Stimulated activated memory B cell treated with anti-CD40 and anti-IgM and Interleukin-4, amounts not matched to agents 10 μg/mL and 1 μg/mL and 100 μg/mL, for 72 hours (primary cell): ENCODE measurements at places on chromosomes 16 and 17.
A peak's percentile ranks its signal among the peaks of the same experiment; 100 is the strongest.

DNA sequence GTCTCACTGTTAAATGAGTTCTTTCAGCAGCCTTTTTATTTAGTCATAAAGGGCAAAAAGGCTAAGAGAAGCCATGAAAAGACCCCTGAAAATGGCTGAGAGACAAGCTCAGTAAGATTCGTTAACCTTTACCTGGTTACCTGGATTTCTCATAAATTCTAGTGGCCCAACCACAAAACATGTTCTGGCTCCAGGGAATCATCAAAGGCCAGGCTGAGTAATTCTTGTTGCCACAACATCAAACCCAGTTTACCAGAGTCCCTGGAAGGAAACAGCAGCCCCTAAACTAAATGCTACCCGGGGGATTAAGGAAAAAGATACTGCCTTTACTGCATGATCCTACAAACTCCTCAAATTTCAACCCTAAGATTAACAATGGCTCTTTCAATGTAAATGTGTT lies 15.8 kb downstream of the CYTH1 start:
- ATAC-seq, result no peak

DNA sequence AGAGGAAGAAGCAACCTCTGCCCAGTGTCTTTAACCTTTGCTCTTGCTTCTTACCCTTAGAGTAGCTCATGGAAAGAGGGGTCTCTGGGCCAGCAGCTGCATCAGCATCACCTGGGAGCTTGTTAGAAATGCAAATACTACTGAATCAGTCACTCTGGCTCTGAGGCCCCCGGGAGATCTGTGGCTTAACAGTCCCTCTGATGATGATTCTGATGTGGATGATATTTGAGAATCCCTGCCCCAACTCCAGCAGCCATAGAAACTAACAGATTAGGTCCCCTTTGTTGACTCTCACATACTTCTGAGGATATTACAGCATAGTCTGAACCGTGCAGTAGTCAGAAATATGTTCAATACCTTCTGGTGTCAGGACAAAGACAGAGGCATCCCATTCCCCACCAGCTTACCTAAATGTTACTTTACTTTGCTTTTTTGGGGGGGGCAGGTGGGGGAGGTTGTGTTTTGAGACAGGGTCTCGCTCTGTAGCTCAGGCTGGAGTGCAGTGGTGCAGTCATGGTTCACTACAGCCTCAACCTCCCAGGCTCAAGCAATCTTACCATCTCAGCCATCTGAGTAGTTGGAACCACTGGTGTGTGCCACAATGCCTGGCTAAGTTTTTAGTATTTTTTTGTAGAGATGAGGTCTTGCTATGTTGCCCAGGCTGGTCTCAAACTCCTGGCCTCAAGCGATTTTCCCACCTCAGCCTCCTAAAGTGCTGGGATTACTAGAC lies 220.1 kb downstream of the CCDC182 start:
- peak; percentile 45 for ATAC-seq

- ATAC-seq, result no peak
Observed at GRCh38 chr17:40809721-40810421, 10.1 kb upstream of the KRT28 start.

GRCh38 chr16:27403601-27403992 lies 1.6 kb downstream of the IL21R start:
- no peak for ATAC-seq

DNA sequence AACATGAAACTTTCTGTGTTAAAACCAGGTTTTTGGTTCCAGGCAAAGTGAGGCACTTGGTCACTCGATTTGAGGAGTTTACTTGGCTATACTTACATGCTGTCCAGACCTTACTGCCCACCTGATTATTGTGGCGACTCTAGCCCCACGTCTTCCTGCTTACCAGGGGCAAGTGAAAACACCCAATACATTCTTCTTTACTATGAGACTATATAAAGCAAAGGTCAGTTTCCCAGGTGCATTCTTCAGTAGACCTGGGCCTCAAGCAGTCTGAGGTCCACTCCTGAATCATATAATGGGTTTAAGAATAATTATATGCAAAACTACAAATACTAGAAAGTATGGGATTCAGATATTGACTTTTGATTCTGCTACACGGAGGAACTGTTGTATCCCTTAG lies 86.2 kb downstream of the EFCAB5 start:
- ATAC-seq, result no peak

DNA sequence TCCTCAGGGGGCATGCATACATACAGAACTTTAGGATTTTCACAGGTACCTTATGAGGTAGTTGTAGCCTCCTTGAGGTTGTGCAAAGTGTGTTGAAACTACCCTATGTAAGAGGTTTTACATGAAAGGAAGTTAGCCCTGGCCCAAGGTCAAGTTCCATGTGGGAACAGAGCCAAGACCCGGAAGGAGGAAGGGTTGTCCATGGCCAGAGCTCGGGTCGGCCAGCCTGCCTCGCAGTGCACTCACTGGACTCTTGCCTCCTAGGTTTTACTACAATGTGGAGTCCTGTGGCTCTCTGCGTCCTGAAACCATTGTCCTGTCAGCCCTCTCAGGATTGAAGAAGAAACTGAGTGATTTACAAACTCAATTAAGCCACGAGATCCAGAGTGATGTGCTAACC lies 8.2 kb downstream of the POLR2C start:
- ATAC-seq, result no peak

- ATAC-seq, result no peak
Observed at GRCh38 chr17:83186226-83186625, 106.8 kb downstream of the METRNL start.
